Left cardiac atrium (tissue), 4 donors: ENCODE measurements at places on chromosomes 2 and 18.

- no peak for DNase-seq
Observed at GRCh38 chr2:132757676-132758075, 87.7 kb upstream of the LYPD1 start.

GRCh38 chr2:240251848-240252190 is 111.4 kb upstream of the OTOS start:
- no peak for DNase-seq

DNA sequence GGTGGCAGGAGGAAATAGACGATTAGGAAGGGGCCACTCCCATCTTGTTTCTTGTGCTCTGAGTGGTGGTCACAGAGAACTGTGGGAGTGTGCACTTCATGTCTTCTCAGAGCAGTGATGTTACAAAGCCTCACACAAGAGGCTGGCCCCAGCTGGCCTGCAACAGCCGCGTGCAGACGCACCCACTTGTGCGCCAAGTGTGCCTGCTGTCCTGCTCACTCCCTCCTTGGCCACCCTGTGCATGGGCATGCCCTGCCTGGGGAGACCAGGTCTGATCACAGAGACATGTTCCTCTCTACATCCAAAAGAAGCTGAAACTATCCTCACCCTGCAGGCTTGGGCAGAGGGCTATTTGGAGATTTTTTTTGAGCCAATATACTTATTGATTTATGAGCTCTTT is 108.4 kb downstream of the MRO start:
- DNase-seq: no peak

DNA sequence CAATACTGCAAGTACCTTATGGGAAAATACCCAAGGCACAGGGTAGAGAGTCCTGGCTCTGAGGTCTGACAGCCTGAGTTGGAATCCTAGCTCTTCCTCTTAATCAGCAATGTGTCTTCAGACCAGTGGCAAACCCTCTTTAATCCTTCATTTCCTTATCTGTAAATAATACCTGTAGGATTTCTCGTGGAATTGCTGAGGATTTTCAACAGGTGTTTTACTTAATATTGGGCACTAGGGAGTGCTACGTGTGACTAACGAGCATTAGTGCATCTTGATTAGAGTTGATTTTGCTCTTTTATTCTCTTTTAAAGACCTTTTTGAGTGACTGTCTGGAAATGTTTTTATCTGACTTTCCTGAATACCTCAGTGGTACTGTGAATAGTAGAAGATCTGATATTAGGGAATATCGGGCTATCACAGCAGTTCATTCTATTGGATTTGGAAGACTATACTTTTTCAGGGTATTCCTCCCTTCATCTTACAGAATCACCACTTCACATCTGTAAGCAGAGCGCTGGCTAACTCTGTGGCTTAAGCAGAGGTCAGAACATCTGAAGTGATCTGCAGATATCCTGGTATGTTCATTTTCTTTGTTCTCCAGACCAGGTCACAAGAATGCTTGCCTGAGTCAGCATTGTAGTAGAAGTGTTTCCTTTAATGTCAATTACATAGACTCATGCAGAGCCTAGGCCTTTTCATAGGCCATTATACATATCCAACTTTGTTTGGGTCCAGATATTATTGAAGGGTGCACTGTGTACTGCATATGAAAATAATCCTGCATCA is 49.1 kb downstream of the ARHGAP28 start:
- no peak for DNase-seq

DNA sequence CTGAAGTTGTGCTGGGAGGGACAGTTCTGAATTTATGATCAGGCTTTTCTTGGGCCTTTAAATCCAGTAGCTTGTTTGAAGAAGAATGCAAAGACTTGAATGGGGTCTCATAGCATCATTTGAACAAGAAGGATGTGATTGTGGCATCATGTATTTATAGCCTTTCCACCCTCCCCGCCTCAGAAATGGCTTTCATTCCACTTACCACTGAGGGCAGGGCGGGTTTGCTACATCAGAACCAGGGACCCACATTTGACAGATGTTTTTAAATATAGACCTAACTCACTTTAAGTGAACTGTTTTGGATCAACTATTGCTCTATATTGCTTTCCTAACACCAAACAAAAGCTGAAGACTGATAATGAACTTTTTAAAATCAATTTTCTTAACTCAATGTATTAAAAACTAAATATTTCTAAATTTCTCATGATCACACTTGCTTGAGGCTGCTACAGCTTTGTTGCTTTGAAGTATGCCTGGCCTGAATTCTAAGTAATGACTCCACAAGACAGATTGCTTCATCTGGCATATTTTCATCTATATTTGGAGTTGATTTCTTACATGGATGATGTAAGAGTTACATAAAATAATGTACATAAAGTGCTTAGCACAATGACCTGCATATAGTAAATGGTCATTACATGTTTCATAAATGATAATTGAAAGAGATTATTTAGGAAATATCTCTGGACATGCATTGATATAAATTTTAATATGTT is 1552.9 kb upstream of the SLC39A10 start:
- DNase-seq: no peak
